Colonic mucosa (tissue), 4 donors: ENCODE measurements at places on chromosomes 6 and 20. TPM values are rescaled to one million over a fixed set of nuclear protein-coding genes. Genes with fewer than 3 reads are reported as not detected.

- DNase-seq = no peak
- no peaks in the 10 kb centered on the region for H3K27me3 ChIP-seq
- H3K4me3 ChIP-seq = no peak overlapping the region
- no peaks in the 10 kb centered on the region for H3K36me3 ChIP-seq
- H3K27ac ChIP-seq = no peak overlapping the region
- H3K4me1 ChIP-seq = no peaks in the 10 kb centered on the region
Measured at GRCh38 chr6:30845183-30845582, 39.1 kb upstream of the DDR1 start.

- DNase-seq = no peak
- no peaks in the 10 kb centered on the region for H3K36me3 ChIP-seq
- no peak overlapping the region for H3K4me3 ChIP-seq
- no peak overlapping the region for H3K27ac ChIP-seq
- no peaks in the 10 kb centered on the region for H3K4me1 ChIP-seq
Measured at GRCh38 chr20:22394583-22394982, 189.8 kb downstream of the FOXA2 start.

GRCh38 chr6:48765352-48765961 lies 654.5 kb upstream of the PTCHD4 start:
- H3K27ac ChIP-seq = no peak overlapping the region
- DNase-seq = peak; percentile 21
- no peaks in the 10 kb centered on the region for H3K4me1 ChIP-seq
- no peak overlapping the region for H3K4me3 ChIP-seq

CLVS2 gene
- 0.19 TPM for total RNA-seq

GRCh38 chr6:76592566-76592965 lies 520.1 kb upstream of the IMPG1 start:
- no peaks in the 10 kb centered on the region for H3K27me3 ChIP-seq
- H3K27ac ChIP-seq = no peak overlapping the region
- H3K4me3 ChIP-seq = no peak overlapping the region
- no peaks in the 10 kb centered on the region for H3K36me3 ChIP-seq
- no peak for DNase-seq
- H3K4me1 ChIP-seq = no peaks in the 10 kb centered on the region

DNMT3B gene
- total RNA-seq = 0.80 TPM

GRCh38 chr6:43274127-43274915 lies 23.7 kb upstream of the SLC22A7 start:
- no peak overlapping the region for H3K4me3 ChIP-seq
- no peak for DNase-seq
- H3K36me3 ChIP-seq = no peaks in the 10 kb centered on the region
- H3K4me1 ChIP-seq = peaks cover 18% of the 10 kb centered on the region

BACH2 gene
- 0.52 TPM for total RNA-seq

DNA sequence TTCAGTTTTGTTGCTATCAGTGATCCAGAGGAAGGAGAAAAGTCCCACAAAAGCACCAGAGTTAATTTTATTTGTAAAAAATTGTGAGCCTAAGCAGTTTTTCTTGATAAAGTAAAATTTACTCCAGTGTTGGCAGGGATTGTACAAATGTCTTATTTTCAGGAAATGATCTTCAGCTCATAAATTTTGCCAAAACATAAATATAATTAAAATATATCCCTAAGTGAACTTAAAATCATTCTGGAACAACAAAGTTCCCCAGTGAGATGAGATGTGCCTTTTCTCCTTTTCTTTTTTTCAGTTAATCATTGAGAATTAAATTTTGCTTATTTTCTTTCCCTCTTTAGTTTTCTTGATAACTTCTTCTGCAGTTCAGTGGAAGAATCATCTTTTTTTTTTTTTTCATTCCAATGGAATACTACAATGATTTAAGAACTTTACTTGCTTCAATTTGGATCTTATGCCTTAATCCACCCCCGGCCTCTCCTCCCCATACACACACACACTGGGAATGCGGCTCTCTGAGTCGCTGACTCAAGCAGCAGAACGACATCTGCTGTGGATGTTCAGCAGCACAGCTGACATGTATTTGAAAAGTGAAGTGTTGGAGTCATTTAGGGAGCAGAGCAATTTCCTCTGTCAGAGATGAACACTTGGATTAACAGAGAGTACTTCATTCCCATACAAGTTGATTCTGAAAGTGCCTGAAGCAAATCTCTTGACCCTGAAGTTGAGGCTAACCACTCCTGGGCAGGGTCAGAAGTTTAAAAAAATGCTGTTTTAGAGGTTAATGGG lies 27.7 kb upstream of the LAMA4 start:
- DNase-seq = peak; percentile 35
- H3K27ac ChIP-seq = peak overlapping the region; percentile 22
- no peak overlapping the region for H3K4me3 ChIP-seq

- H3K27ac ChIP-seq = no peak overlapping the region
- no peaks in the 10 kb centered on the region for H3K4me1 ChIP-seq
- DNase-seq = no peak
- no peaks in the 10 kb centered on the region for H3K36me3 ChIP-seq
- no peaks in the 10 kb centered on the region for H3K27me3 ChIP-seq
- no peak overlapping the region for H3K4me3 ChIP-seq
Measured at GRCh38 chr6:109167562-109167961, 72.3 kb downstream of the CEP57L1 start.

- no peaks in the 10 kb centered on the region for H3K36me3 ChIP-seq
- H3K4me1 ChIP-seq = no peaks in the 10 kb centered on the region
- DNase-seq = no peak
- H3K4me3 ChIP-seq = no peak overlapping the region
Measured at GRCh38 chr6:139355777-139356445, 18.5 kb downstream of the CITED2 start.
